ENCODE measurements at places on chromosomes 2 and 18.

DNA sequence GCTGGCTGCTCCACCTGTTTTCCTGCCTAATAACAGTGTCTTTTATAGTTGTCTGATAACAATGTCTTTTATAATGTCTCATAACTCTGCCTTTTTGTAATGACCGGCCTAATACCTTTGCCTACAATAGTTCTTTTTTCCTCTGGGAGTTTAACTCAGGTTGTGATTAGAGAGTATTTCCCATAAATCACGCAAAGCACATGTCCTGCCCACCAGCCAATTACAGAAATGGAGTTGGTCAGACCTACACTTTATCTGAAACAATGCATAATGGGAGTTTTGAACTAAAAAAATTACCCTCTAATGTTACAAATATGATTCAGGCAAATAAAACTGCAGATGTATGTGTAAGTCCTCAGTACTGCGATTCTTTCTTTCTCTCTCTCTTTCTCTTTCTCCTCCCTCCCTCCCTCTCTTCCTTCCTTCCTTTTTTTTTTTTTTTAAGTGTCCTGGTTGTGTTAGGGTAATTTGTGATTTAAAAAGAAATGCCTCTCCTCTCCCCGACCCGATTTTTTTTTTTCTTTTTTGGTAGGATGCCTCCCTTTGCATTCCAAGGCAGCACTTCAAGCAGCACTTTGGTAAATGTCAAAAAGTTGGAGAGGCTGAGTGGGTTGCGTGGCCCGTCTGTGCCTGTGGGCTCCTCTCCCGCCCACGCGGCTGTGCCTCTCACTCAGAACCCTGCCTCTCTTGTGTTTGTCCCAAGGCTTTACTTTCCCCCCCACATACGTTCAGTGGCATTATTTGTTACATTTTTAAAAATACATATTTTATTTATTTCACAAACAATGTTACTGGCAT lies 147.3 kb downstream of the AGAP1 start:
- peak; percentile 43 for DNase-seq

DNA sequence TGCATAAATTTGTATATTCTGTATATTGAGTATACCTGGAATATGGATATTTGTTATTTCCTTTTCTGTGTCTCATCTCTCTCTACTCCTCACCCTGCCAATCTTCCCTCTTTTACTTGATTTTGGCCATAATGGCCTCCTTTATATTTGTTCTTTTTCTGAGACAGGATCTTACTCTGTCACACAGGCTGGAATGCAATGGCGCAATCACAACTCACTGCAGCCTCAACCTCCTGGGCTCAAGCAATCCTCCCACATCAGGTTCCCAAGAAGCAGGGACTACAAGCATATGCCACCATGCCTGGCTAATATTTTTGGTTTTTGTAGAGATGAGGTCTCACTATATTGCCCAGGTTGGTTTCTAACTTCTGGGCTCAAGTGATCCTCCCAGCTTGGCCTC lies 30.5 kb downstream of the PREPL start:
- peak; percentile 80 for DNase-seq

GRCh38 chr18:80124131-80124530 lies 15.1 kb downstream of the ADNP2 start:
- DNase-seq, result no peak

DNA sequence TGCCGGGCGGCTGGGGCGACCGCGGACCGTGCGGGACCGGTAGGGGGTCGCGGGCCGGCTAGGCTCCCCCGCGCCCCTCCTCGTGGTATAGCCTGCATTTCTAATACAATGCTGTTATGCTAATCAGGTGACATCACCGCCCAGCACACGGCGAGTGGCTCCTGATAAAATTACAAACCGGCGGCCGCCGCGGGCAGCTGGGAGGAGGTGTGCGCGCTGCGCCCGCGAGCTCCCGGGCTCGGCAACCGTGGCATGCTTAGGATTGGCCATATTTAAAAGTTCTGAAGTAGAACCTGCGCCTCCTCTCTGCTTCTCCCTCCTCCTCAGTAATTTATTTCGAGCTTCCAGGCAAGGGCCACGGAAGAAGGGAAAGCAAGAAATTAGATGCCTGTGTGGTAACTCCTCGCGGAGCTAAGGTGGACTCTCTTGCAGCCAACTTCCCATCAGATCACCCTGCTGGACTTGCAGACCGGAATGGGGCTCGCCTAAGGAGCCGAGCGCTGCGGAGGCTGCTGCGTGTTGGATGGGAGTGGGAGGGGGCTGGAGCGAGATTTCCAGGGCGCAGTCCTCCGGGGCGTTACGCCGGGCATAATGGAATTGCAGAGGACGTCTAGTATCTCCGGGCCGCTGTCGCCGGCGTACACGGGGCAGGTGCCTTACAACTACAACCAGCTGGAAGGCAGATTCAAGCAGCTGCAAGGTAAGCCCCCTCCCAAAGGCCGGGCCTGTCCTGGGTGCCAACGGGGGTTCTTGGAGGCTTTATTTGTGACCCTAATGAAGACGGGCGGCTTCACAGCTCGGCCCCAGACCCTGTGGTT lies 102.3 kb downstream of the SPTBN1 start:
- peak; percentile 64 for DNase-seq

DNA sequence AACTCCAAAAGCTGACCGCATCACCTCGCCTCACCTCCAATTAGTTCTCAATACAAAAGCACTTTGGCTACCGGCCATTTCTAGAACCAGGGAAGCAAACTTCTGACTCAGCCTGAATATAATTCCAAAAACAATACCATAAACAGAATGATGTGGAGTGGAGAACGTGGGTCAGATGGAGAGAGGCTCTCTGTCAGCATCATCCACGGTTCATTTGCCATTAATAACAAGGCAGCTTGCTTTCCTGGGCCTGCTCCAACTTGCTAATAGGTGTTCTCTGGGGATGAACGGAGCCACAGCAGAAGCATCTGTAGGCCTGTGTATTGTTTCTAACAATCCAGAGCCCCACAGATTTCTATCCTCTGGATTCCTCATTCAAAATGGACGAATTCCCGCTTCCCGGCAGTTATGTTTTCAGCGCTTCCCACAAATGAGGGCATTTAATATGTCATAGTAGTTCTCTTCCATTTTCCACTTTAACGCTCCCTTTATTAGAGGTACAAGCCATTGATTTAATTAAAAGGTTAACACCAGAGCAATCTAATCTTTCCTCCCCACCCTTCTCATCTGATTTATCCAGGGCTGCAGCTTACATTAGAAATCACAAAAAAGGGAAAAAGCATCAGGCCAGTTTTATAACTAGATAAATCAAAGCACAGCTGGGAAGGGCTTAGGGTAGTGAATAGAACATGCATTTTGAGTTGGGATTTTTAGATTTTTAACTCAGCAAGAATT lies 23.2 kb upstream of the CNTNAP5 start:
- no peak for DNase-seq

- no peak for DNase-seq
Measured at GRCh38 chr2:59044736-59045135, 803.6 kb upstream of the FANCL start.

DNA sequence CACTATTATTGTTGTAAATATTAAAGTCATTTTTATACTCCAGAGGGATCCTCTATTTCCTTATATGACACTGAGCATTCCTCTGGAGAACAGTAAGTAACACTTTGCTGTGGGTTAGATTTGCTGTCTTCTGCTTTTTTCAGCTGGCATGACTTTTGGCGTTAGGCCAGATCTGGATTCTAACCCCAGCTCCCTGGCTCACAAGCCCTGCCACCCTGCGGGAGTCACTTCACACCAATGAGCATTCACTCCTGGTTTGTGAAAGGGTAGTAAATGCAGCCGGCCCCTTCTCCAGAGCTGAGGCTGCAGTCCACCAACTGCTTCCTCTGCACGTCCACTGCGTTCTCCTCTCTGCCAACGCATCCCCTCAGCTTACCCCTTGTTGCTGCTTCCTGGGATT lies 373.8 kb upstream of the RAB6C start:
- no peak for DNase-seq

DNA sequence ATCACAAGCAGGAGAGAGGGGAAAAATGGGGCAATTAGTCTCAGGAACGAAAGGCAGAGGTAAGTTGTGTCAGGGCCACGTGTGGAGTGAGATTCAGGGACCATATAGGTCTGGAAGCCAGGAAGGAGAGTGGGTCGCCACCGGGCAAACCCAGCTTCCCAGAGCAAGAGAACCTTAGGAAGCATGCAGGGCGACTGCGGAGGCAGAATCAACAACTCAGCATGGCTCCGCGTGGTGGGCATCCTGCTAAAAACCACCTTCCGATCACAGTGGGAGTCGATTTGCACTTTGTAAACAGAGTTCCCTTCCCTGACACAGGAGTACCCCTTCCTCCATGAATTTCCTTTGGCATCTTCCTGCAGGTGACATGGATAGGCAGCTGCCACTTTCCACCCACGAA lies 114.6 kb downstream of the TTC32 start:
- DNase-seq, result no peak

GRCh38 chr18:2049986-2050385 lies 521.3 kb downstream of the METTL4 start:
- peak; percentile 11 for DNase-seq

DNA sequence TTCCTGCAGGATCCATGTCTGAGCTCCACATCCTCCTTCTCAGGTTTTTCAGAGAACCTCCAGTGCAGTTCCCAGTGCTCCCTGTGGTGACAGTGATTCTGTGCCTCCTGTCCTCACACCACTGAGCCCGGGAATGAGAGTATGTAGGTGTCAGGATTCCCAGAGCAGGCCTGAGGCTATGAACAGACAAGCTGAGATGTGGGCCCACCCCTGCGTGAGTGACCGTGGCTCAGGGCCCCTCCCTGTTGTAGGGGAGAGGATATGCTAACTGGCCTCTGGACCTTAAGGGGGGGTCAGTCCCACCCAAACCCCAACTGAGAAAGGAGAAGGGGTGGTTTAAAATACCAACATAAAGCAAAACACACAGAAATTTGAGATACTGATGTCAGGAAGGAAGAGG lies 104.8 kb upstream of the RAB12 start:
- no peak for DNase-seq
